Astrocyte (in vitro differentiated cells and primary cell): ENCODE measurements at places on chromosomes 5 and 9. TPM values are rescaled to one million over a fixed set of nuclear protein-coding genes. Genes with fewer than 3 reads are reported as not detected.

CCDC187 gene
- 0.09 TPM in 1 of 2 replicates, not detected in the other for total RNA-seq

ORM2 gene
- total RNA-seq, result not detected in 2 replicates

DNA sequence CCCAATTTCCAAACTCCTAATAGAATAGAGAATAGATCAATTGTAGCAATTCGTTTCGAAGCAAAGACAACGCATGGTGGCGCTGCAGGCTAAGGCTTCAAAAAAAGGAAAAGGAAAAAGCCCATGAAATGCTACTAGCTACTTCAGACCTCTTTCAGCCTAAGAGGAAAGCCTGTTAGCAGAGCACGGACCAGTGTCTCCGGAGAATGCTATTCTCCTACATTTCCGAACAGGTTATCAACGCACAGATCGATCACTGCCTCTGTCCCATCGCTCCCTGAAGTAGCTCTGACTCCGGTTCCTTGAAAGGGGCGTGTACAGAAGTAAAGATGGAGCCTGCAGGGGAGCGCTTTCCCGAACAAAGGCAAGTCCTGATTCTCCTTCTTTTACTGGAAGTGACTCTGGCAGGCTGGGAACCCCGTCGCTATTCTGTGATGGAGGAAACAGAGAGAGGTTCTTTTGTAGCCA lies at the start of gene PCDHB15:
PCDHB15 (plus strand) TSS at position 146 of the 468 bp plus-strand sequence; CDS start at position 330, 184 bp downstream.
- H3K4me3 ChIP-seq, result no peak within 1 kb of the TSS
- no peaks in the 10 kb centered on the region for H3K4me1 ChIP-seq
- no peak within 1 kb of the TSS for H3K27ac ChIP-seq
- H3K27me3 ChIP-seq, result no peaks in the 10 kb centered on the region
- no peaks in the 10 kb centered on the region for H3K36me3 ChIP-seq
- DNase-seq, result peak; percentile 4

- H3K36me3 ChIP-seq, result no peaks in the 10 kb centered on the region
- peaks cover 13% of the 10 kb centered on the region for H3K4me1 ChIP-seq
- no peaks in the 10 kb centered on the region for H3K27me3 ChIP-seq
- DNase-seq, result no peak
- no peak overlapping the region for H3K27ac ChIP-seq
Measured at GRCh38 chr5:68196876-68197275, 18.7 kb upstream of the PIK3R1 start.

GRCh38 chr9:131603711-131604439 lies 58.6 kb downstream of the PRRT1B start:
- H3K4me3 ChIP-seq, result no peak overlapping the region
- no peak for DNase-seq
- no peak overlapping the region for H3K27ac ChIP-seq
- no peaks in the 10 kb centered on the region for H3K36me3 ChIP-seq
- peaks cover 24% of the 10 kb centered on the region for H3K4me1 ChIP-seq
- no peaks in the 10 kb centered on the region for H3K27me3 ChIP-seq
